Lung (tissue), 17 donors: ENCODE measurements at places on chromosomes 5 and 9. TPM values are rescaled to one million over a fixed set of nuclear protein-coding genes. Genes with fewer than 3 reads are reported as not detected.
A peak's percentile ranks its signal among the peaks of the same experiment; 100 is the strongest.

- no peak for DNase-seq
These were observed 87.6 kb downstream of the MAP1B start for GRCh38 chr5:72194846-72195245.

- no peak for DNase-seq
These were observed 1132.6 kb downstream of the MAT2B start for GRCh38 chr5:164637931-164638521.

DNA sequence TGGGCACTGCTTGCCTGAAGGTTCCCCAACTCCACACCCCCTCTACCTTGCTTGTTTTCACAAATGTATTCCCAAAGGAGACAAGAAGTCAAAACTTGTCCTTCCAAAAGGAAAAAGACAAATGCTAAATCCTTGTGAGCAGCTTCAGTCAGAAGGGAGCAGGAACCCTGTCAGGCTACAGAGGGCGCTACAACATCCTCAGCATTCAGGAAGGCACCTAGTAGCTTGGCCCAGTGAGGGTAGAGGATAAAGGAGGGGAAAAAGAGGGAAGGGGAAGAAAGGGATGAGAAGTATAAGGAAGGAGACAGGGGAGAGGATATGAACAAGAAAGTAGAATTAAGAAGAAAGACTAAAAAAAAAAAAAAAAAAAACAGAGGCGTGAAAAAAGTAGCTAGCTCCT is 97.5 kb downstream of the MLLT3 start:
- DNase-seq, result no peak

DNA sequence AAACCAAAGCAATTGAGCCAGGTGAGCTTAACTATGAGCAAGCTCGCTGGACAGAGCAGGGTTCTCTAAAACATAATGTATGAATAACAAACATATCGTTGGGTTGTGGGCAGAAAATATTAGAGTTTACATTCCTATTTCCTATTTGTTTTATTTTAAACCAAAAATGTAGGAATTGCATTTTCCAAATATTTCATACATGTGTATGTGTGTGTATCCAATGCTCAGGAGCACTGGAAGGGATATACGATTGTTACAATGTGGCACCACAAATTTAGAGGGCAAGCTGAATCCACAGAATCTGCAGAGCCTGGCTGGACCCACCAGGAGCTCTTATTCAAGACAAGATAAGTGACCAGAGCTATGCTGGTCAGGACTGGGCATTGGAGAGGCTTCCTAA is 325.3 kb upstream of the HAPLN1 start:
- no peak for DNase-seq

- no peak for DNase-seq
These were observed 160.0 kb downstream of the CDH12 start for GRCh38 chr5:22693121-22693520.

DNA sequence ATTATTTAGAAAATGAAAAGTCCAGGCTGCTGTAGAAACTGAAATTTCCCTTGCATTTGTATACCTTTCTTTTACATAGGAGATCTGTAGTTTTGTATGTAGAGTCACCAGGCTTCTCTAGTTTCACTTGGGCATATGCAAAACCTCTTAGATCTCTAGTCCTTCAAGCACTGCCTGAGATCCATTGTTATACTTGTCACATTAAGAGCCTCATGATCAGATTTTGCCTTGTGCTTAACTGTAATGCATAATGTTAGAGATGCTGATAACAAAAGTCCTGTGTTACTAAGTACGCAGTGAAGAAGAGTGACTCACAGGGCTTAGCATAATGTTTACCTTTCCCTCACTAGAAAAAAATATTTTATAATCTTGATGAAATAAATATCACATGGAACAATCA is 250.2 kb downstream of the CYLC2 start:
- DNase-seq, result no peak

- DNase-seq, result peak; percentile 40
These were observed 367.7 kb upstream of the PRR16 start for GRCh38 chr5:120096413-120096812.

DNA sequence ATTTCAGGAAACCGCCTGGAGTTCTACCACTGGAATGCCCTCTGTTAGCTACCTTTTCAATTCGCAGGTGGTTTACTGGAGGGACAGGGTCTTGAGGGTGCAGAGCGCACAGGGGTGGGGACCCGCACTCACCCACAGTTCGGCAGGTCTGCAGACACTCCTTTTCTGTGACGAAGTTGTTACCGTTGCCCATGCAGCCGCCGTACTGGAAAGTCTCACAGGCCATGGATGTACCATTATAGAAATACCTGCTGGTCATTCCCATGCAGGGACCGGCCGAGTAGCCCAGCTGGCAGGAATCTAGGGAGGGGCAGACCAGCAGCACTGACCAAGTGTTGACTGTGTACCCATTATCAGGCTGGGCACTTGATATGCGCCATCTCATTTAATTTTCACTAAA is 16.8 kb downstream of the AMBP start:
- no peak for DNase-seq

DNA sequence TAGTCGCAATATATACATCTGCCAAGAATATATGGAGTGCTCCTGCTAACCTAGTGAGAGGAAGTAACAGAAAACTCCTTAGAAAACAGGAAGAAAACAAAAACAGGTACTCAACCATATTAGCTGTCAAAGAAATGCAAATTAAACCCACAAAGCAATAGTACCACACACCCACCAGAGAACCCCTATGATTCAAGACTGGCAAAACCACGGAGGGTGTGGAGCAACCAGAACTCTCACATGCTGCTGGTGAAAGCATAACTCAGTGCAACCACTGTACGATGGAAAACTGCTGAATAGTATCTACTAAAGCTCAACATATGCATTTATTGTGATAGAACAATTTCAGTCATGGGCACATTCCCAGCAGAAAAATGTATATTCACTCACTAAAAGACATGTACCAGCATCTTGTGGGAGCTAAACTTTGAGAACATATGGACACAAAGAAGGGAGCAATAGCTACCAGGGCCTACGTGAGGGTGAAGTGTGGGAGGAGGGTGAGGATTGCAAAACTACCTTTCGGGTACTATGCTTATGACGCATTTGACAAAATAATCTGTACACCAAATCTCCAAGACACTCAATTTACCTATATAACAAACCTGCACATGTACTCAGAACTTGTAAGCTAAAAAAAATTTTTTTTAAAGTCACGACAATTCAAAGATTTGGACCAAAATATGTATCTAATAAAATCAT is 34.0 kb downstream of the PTPN3 start:
- DNase-seq, result no peak

The KCNIP1 gene
- total RNA-seq, result 1.00 TPM

The ANKRD34B gene
- not detected for total RNA-seq

The PGM5 gene
- total RNA-seq, result 19.6 TPM

The PCDHGA1 gene
- total RNA-seq, result 0.57 TPM
